AG09309 (cell line): ENCODE measurements at places on chromosomes 3 and 15.
A peak's percentile ranks its signal among the peaks of the same experiment; 100 is the strongest.

- no peak for DNase-seq
These were observed 213.9 kb upstream of the PFN2 start for GRCh38 chr3:150184426-150185071.

DNA sequence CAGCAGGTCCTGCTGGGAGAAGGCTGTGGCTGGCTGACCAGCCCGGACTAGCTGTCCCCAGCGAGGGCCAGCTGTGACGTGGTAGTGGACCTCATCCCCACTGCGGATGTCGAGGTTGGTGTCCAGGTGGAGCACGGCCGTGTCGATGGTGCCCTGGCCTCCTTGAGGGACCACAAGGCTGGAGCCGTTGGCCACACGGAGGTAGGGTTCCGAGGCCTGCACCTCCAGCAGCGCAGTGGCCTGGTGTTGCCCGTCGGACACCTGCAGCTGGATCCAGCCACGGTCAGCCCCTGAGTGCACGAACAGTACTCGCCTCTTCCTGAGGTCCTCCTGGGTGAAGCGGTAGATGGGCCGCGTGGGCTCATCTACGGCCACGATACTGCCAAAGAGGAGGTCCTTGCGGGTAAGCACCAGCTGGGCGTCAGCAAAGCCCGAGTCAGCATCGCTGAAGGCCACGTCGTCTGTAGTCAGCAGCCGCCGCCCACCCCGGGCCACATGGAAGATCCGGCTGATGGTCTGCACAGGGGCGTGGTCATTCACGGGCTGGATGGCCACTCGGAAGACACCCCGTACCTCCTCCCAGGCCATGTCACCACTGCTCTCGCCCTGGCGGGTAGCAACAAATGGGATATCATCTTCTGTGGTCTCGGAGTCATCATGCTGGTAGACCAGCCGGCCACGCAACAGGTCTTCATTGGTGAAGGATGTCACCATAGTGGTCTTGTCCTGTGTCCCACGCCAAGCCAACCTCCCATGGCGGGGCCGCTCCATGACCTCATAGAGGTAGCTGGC, 25.0 kb downstream of the CSPG4 start:
- no peak for DNase-seq

GRCh38 chr15:90519688-90520087, 10.0 kb upstream of the CRTC3 start:
- peak; percentile 16 for DNase-seq

DNA sequence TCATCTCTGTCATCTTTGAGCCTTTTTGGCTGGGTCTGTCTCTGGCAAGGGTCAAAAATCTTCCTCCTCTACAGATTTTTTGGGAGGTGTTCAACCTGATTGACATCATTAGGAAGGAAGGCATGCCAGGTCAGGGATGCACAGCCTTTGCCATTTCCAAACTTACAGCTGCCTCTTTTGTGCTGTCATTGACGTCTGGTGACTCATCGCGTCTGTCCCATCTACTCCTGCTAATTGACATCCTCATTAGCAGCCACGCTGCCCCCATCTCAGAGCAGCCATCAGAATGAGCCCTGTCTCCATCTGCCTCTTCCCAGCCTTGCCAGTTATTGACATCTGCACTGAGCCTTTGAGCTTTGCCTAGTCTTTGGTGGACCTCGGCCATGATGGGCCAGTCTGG, 53.0 kb downstream of the PDIA5 start:
- DNase-seq: no peak

DNA sequence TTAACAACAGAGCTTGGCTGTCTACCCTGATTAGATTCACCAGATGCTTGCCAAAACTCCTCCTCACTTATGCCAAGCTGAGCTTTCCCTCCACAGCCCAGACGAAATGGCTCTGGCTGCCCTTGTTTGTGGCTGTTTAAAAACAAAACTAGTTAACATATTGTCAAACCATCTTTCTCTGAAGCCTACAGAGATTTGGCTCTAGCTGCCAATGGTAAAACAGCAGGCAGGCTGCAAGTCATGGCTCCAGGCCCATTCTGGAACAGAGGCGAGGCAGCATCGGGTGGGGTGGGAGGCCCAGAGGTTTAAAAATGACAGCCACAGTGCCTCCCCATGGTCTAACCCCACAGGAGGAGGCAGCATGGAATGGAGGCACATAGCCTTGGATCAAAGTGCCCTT, 75.9 kb downstream of the SCN5A start:
- no peak for DNase-seq

DNA sequence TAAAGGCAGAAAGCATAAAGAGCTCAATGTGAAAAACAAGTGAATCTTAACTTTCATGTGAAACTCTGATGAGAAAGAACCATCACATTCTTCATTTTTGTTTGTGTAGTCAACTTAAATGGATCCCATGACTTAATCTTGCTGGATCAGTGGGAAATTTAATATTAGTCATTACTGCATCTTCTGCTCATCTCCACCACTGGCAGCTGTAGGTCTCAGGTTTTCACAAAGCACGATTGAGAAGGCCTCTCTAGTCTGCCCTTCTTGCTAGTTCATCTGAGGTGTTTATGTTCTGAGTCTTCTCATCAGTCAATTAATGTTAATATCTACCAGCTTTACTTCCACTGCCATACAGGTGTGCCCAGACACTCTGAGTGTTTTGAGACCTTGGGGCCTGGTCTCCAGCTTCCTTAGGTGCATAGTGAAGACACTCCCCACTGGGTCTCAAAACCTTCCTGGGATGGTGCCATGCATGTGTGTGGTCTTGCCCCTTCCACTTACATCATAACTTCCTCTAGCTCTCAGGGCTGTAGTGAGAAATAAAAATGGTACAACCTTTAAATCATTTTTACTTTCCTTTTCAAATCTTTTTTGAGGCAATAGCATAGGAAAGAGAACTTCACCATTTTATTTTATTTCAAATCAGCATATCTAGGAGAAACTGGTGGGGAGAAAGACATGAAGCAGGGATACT, 421.6 kb upstream of the CBLB start:
- no peak for DNase-seq

DNA sequence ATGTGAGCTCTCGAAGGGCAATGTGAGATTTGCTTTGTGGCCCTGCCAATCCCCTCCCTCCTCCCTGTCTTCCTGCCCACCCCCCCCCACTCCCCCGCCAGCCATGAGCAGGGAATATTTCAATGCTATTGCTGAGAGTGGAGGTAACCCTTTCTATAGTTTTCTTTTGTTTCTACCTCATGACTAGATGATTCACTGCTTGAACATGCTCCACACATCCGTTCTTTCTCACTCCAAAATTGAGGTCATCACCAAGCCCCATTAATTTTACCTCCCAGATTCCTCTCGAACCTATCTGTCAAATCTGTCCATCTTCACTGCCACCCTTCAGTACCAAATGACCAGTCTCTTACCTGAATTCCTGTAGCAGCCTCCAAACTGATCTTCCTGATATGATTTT, 12.2 kb downstream of the ZNF774 start:
- DNase-seq: no peak

DNA sequence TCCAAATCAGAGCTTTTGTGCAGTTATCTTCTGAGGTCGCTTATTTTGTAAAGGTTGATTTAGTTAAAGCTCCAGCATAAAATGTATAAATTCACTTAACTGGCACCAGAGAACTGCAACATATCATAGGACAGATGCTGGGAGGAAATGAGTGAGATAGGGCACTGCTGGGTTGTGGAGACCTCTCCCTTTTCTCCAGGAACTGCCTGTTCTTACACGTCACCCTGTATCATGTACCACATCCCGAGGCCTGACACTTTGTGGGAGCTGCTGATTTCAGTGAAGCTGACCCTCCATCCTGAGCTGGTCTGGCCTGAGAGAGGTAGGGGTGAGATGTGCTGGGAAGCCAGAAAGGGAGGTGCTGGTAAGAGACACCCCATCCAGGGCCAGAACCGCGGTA, 213.8 kb upstream of the FEZF2 start:
- DNase-seq: no peak

GRCh38 chr3:24472358-24472757, 22.3 kb downstream of the THRB start:
- no peak for DNase-seq

DNA sequence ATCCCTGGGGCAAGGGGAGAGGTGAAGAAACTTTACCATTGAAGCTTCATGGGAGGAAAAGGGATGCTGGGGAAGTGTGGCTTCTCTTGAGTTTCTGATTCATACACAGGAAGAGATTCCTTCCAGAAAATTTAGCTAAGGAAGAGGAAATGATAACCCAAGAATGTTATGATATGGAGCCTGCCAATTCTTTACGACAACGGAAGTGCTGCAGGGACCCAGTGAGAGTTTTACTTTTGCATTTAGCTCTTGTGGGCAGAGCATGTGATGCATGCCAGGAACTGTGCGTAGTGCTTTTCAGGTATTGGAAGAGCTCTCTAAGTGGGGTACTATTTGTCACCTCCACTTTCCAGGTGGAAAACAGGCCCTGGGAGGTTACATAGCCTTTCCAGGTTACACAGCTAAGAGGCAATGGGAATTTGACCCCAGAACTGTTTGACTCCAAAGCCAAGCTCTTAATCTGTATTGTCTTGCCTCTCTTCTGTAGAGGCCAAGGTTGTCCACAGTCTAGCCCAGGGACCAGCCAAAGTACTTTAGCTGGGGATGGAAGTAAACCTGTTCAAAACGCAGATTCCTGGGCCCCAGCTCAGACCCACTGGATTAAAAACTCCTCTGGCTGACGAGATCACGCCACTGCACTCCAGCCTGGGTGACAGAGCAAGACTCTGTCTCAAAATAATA, 23.0 kb downstream of the CMTM7 start:
- no peak for DNase-seq
